ENCODE measurements at places on chromosomes 2 and 18.

- DNase-seq = peak; percentile 12
Measured at GRCh38 chr2:72788756-72789155, 37.1 kb downstream of the EXOC6B start.

- peak; percentile 67 for DNase-seq
Measured at GRCh38 chr2:240205348-240205747, 64.9 kb upstream of the OTOS start.

DNA sequence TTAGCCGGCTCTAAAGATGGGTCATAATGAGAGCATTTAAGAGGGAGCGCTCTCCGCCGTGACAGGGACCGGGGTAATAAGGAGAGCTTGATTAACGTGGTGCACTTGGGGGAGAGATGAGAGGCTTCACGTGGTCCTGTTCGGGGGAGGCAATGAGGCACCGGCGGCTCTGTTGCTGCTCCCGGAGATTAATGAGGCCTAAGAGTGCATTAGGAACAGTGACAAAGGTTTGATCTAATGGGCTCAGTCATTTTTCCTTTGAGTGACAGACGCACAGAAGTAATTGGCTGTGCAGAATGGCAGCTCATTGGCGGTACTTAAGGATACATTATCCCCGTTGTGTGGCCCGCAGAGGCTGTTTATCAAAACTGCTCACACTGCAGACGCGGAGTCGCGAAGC lies 250.7 kb downstream of the GBX2 start:
- DNase-seq = no peak

- DNase-seq = no peak
Measured at GRCh38 chr2:10303181-10303693, 533 bp downstream of the HPCAL1 start.

GRCh38 chr2:223460774-223461211 lies 141.4 kb downstream of the SCG2 start:
- peak; percentile 53 for DNase-seq

DNA sequence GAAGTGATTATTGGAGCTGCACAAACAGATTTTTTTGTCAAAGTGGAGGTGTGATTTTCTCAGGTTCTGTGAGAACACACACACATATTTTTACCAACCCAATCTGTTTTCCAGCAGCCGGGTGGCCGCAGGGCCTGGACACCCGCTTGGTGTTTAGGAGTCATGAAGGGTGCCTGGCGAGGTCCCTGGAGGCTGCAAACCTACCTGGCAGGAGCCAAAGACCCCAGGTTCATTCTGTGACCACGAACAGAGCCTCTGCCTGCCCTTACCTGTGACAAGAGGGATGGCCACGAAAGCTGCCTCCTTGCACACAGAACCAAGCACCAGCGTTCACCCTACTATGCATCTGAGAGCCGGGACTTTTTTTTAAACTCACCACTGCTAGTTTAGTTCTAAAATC lies 64.3 kb upstream of the ID2 start:
- DNase-seq = no peak

- no peak for DNase-seq
Measured at GRCh38 chr2:118856330-118856977, 9.0 kb upstream of the EN1 start.

- DNase-seq = peak; percentile 95
Measured at GRCh38 chr2:113105047-113105785, 22.2 kb upstream of the IL1RN start.

- no peak for DNase-seq
Measured at GRCh38 chr18:35282353-35282752, 7.7 kb downstream of the ZSCAN30 start.

DNA sequence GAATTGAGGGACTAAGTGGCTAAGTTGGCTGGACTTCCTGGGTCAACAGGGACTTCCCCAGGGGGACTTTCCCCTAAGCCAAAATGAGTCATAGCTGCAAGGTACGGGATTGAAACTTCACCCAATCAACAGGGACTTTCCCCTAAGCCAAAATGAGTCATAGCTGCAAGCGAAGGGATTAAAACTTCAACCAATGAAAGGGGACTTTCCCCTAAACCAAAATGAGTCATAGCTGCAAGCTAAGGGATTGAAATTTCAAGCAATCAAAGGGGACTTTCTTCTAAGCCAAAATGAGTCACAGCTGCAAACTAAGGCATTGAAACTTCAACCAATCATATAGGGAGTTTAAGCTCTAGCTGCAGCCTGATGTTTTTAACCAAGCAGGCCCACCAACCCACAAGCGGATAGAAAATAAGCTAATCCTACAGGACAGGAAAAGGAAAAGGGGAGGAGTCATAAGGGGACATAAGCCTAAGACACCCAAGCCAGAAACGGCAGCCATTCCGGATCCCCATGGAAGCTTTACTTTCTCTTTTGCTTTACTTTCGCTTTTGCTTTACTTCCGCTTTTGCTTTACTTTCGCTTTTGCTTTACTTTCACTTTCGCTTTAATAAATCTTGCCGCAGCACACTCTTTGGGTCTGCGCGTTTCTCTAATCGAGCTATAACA lies 1375.4 kb upstream of the CELF4 start:
- peak; percentile 95 for DNase-seq

DNA sequence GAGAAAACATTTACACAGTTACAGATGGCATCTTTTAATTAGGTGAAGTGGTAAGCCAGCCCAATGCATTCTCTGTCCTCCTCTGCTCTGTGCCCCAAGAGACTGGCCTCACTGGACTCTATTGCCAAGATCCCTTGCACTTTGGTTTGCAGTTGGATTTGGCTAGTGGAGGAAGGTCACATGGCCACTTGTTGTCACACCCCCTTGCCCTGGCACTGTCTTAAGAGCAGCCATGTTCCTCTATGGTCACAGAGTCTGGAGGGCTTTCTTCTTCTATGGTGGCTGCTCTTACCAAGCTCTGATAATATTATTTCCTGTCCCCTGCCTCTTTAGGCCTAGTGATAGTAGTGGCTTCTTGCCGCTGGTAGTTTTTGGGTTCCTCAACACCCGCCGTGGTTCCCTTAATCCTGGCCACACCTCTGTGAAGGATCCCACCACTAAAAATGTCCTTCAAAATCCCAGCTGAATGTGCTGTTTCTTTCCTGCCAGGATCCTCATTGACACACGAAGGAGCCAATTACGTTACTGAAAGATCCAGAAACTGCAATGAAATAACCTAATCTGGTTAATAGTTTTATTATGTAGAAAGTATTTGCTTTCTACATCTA lies 111.1 kb downstream of the CDC42EP3 start:
- no peak for DNase-seq

DNA sequence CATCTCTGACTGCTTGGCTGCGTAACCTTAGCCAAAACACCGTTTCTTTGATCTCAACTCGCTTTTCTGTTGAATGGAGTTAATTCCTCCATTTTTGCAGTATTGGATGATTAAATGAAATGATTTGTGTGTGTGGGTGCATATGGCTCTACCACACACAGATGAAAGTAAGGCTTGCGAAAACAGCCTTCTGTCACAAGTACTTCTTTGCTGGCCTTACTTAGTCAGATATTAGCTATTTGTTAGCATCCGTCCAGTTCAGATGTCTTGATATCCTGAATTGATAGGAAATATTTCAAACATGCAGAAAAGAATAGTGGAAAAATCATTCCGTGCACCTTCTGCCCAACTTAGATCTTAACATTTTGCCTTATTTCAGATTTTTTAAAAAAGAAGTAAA lies 21.8 kb downstream of the NCOA1 start:
- DNase-seq = peak; percentile 38

GRCh38 chr2:60321816-60322215 lies 231.6 kb downstream of the BCL11A start:
- DNase-seq = no peak

DNA sequence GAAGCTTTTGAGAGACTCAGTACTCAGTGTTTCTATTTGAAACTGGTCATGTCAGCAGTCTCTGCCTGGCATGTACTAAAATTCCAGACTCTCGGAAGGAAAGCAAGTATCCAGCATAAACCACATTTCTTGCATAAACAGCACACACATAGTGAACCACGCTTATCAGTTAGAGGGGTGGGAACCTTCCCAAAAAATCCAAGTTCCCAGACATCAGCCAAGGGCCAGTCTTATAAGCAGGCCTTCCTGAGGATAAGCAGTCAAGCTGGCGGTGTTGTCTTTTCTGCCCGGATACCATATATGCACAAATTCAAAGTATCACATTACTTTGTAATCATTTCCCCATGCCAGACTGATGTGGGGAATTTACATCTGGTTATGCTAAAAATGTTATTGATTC lies 73.6 kb downstream of the ST6GAL2 start:
- no peak for DNase-seq

- DNase-seq = no peak
Measured at GRCh38 chr2:79630060-79630459, 117.2 kb downstream of the CTNNA2 start.

DNA sequence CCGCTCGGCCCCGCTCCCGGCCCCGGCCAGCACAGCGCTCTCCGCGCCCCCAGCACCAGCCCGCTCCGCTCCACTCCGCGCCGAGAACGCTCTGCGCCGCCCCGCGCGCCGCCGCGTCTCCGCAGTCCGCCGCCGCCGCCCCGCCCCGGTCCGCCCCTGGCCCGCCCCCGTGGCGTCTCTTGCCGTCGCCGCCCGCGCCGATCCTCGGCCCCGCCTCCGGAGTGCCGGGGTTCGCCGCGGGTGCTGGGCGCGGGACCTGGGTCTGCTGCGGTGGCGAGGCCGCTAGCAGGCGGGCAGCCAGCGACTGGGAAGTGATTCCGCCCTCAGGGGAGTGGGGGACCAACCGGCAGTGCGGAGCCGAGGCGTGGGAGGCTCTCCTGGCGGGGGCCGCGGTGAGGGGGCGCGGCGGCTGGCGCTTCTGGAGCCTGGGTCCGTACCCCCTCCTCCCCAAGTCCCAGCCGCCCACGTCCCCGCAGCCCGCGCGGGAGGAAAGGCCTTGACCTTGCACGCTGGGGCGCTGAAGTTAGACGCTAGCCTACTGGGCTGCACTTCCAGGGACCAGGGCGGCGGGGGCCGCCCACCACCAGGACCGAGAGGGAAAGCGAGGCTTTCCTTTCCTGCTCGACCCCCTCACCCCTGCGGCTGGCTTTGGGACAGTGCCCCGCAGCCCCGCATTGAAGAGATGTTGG lies at the start of gene HS6ST1:
Gene HS6ST1, minus strand, starts transcription at position 93 of the 689 bp plus-strand sequence. CDS start 305 bp downstream, outside the sequence.
- peak; percentile 90 for DNase-seq

DNA sequence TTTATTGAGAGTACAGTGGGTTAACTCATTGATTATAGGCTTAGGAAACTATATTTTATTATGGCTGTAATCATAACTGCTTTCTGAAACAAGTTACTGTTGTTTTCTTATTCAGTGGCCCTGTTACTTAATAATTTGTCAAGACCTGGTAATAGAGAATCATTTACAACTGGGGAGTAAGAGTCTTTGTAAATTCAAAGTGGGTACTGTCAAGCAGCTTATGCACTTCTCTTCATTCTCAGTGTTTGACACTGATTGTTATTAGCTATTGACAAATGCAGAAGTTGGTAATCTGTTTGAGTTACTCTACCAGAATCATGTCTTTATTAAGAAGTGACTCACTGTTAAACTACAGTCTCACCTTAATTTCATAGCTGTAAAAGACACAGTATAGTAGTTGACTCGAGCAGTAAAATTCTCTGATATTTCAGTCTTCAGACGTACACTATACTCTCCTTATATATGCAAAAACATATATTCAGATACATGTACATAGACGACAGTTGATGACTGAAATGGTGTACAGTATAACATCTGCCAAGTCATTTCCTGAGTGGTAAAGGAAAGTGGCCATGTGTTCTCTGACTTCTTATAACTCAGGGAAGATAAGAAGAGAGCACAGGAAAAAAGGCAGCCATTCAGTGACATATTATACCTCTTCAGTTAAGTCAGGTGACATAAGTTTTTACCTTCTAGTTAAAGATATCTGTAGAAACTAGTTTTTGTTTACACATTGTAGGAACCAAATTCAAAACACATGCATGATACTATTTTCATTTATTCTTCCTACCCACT lies 36.0 kb upstream of the TTC27 start:
- DNase-seq = no peak

GRCh38 chr2:211241891-211242290 lies 685.5 kb downstream of the CPS1 start:
- DNase-seq = no peak
